ENCODE measurements at places on chromosomes 3 and 15. TPM values are rescaled to one million over a fixed set of nuclear protein-coding genes. Genes with fewer than 3 reads are reported as not detected.

GRCh38 chr3:39202094-39202493 lies 9.7 kb upstream of the XIRP1 start:
- DNase-seq, result no peak

DNA sequence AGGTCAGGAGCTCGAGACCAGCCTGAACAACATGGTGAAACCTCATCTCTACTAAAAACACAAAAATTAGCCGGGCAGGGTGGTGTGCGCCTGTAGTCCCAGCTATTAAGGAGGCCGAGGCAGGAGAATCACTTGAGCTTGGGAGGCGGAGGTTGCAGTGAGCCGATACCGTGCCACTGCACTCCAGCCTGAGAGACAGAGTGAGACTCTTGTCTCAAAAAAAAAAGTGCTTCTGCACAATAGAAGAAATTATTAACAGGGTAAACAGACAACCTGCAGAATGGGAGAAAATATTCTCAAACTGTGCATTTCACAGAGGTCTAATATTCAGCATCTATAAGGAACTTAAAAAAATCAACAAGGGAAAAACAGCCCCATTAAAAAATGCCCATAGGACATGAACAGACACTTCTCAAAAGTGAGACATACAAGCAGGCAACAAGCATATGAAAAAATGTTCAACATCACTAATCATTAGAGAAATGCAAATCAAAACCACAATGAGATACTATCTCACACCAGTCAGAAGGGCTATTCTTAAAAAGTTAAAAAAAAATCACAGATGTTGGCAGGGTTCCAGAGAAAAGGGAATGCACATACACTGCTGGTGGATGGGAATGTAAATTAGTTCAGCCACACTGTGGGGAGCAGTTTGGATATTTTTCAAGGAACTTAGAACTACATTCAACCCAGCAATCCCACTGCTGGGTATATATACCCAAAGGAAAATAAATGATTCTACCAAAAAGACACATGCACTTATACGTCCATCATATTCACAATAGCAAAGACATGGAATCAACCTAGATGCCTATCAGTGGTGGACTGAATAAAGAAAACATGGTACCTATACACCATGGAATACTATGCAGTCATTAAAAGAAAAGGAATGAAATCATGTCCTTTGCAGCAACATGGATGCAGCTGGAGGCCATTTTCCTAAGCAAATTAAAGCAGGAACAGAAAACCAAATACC lies 75.5 kb downstream of the MSL2 start:
- no peak for DNase-seq

- DNase-seq, result no peak
These were observed 25.7 kb upstream of the GRAMD1C start for GRCh38 chr3:113812854-113813253.

DNA sequence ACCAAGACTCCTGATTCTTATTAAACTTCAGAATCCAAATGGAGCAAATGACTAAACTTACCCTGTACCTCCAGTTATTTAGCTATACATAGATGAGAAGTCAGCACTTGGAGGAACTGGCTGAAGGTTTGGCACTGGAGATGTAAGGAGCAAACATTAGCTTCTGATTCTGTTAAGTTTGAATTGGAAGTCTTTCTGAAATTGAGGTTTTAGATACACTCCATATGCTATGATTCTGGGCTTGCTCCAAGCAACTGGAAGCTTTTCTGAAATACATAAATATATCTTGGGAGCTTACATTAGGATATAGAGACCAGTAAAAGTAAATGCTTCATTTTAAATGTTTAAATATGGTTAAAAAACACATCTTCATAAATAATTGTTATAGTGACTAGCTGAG lies 333.7 kb downstream of the EPHA3 start:
- DNase-seq, result no peak

ANKRD63 gene
- total RNA-seq, result 0.29 TPM

DPPA2 gene
- not detected for total RNA-seq

All from SK-MEL-5 (cell line).